Stimulated activated CD8-positive, alpha-beta memory T cell treated with anti-CD3 and anti-CD28 coated beads, Interleukin-7, amount 100 ng/mL, for 1 hour (primary cell): ENCODE measurements at places on chromosomes 12 and 14.

- DNase-seq, result no peak
Measured at GRCh38 chr12:105740970-105741725, 397.6 kb downstream of the NUAK1 start.

- no peak for DNase-seq
Measured at GRCh38 chr12:23707270-23707669, 242.2 kb downstream of the SOX5 start.

- DNase-seq, result no peak
Measured at GRCh38 chr14:21382095-21382494, 1.7 kb downstream of the SUPT16H start.

DNA sequence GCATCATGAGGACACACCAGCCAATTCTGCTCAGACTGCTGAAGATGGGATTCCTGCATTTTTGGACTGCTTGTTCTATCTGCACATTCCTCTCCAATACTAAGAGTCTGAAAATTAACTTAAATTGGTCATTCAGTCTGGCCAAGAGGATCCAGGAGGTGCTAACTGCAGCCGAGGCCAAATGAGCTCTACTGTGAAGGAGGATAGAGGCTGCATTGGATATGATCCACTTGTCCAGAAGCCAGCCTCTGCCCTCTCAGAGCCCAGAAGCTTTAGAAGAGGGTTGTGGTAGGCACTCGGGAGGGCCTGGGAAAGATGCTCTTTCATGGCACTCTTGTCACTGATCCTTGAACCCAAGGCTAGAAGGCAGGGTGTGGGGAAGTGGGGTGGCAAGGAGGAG is 37.1 kb upstream of the PLEK2 start:
- no peak for DNase-seq

GRCh38 chr12:57099766-57100165 is 10.9 kb downstream of the NAB2 start:
- no peak for DNase-seq

GRCh38 chr12:95141310-95141709 is 67.9 kb upstream of the NR2C1 start:
- DNase-seq, result no peak

DNA sequence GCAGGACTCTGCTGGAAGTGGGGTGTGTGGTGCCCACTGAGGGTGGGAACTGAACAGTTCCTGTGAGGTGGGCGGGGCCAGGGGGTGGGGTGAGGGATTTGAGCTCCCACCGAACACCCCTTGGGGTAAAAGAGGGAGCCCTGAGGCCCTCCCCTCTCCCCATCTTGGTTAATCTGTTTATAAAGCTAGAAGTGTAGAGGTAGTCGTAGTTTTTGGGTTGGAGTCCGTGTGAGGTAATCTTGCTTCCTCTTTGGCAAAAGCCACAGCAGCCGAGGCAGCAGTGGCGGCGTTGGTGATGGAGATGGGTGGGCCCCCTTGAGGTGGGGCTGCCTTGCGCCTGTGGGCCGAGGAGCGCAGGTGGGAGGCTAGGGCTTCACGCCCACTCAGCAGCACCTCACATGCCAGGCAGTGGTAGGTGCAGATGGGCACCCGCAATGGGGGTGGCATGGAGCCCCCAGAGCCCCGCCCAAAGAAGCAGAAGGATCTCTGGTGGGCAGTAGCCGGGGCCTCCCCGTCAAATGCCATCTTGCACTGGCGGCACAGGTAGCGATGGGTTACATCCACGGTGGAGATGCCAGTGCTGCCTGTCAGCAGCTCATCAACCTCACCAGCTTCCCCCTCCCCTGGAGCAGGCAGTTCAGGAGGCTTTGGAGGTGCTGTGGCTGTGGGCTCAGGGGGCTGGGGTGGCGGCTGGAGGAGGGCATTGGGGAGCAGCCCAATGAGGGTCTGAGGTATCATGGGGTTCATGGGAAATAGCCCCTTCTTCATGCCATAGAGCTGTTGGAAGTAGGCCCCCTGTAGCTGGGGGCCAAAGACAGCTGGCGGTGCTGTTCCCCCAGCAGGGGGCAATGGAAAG is 29.6 kb downstream of the ZFHX2 start:
- DNase-seq, result no peak

GRCh38 chr12:43320281-43320680 is 231.7 kb downstream of the ADAMTS20 start:
- no peak for DNase-seq

DNA sequence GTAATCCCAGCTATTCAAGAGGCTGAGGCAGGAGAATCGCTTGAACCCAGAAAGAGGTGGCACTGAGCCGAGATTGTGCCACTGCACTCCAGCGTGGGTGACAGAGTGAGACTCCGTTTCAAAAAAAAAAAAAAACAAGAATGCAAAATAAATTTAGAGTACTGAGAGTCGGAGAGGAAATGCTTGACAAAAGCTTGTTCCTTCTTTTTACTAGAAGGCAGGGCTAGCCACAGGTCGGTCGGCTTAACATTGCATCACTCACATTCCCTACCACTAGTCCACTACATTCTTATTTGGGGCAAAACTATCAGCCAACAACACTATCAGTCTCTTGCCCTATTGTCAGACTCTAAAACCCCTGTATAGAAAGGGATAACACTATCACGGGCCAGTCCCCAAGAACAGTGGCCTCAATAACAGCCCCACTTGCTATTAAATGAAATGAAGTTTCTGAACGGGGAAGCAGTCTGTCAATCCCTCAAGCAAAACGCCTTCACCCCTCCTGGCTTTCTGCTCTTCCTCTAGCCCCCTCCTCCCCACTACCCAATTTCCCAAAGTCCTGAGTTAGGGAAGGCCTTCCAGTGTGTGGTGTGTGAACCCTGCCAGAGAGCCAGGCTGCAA is 1.0 kb downstream of the RNF41 start:
- DNase-seq, result no peak
